ENCODE measurements at places on chromosomes 16 and 17.
A peak's percentile ranks its signal among the peaks of the same experiment; 100 is the strongest.

DNA sequence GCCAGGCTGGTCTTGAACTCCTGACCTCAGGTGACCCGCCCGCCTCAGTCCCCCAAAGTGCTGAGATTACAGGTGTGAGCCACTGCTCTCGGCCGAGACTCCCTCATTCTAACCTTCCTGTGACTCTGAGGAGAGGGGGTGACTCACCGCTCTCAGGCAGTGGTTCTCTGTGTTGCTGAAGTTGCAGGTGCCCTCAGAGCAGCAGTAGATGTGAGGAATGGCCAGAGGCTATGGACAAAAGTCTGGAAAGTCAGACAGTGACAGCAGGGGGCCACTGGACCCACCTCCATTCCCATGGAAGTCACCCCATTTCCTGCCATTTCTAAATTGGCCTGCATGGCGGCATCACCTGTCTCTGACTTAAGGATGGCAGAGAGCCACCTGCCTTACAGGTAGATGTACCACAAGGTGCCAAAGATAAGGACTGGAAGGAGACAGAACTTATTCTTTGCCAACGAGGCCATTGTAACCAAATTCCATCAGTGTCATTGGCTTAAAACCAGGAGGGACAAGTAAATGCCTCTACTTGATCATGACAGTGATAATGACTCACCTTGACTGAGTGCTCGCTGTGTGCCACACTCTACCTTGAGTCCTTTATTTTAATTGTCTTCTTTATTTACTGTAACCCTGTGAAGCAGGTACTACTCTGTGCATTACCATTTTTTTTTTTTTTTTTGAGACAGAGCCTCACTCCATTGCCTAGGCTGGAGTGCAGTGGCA lies 15.3 kb upstream of the CNOT1 start:
- DNase-seq: no peak

GRCh38 chr16:87343753-87344050 lies 26.5 kb upstream of the C16orf95 start:
- no peak for DNase-seq

- no peak for DNase-seq
Observed at GRCh38 chr17:58403311-58403710, 14.0 kb downstream of the RNF43 start.

DNA sequence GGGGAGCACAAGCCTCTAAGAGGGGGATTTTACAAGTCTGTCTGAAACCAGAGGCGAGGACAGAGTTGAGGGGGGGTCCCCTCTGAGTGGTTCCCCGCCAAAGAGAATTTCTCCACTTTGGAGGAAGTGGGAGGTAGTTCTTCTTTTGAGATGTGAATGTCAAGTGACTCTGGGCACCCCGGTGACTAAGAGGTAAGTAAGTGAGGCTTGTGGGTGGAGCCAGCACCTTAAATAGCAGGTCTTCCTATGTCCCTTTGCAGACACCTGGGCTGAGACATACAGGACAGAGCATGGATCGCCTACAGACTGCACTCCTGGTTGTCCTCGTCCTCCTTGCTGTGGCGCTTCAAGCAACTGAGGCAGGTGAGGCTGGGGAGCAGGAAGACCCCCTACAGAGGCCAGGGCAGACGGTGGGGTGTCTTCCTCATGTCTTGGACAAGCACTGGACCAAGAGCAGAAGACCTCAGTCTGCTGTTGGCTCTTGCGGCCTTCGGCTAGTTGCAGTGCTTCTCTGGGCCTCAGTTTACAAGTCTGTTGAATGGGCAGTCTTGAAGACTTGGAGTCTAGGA lies at the start of gene CCL22:
CCL22 (plus strand) TSS at position 257 of the 569 bp plus-strand sequence; CDS start at position 291, 34 bp downstream.
- no peak for DNase-seq

GRCh38 chr17:6476810-6477179 lies 32.5 kb downstream of the PIMREG start:
- DNase-seq: no peak

- no peak for DNase-seq
Observed at GRCh38 chr16:4855371-4855770, 8.1 kb downstream of the UBN1 start.

DNA sequence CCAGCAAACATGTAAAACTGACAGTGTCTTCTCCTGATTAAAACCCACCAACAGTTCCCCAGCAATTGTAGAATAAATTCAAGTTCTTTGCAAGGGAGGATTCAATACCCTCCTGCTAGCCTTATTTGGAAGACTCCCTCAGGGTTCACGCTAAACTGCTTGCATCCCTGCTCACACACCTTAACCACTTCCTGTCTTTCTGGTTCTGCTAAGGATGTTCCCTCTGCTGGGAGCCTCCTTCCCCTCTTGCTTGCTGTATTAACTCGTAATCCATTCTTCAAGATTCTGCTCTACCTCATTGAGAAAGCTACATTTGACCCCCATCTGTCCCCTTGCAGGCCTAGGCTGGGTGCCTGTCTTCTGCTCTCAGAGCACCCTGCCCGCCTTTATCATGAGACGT lies 2.3 kb upstream of the SHISA6 start:
- no peak for DNase-seq

DNA sequence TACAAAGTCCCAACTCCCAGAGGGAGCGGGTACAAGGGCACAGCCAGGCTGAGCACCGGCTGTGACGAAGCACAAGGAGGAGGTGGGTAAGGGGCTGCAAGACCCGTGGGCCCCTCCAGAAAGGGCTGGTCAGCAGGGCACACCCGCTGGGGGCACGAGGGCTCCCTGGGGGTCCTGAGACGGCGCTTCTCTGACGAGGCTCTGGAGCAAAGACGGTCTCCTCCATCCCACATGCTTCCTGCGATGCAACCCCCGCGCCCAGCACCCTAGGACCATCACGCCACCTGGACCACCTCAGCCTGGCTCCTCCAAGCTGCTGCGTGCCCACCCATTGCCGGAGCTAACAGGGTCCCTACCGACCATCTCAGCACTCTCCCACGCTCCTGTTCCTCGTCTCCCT lies 8.7 kb downstream of the CCDC57 start:
- no peak for DNase-seq

DNA sequence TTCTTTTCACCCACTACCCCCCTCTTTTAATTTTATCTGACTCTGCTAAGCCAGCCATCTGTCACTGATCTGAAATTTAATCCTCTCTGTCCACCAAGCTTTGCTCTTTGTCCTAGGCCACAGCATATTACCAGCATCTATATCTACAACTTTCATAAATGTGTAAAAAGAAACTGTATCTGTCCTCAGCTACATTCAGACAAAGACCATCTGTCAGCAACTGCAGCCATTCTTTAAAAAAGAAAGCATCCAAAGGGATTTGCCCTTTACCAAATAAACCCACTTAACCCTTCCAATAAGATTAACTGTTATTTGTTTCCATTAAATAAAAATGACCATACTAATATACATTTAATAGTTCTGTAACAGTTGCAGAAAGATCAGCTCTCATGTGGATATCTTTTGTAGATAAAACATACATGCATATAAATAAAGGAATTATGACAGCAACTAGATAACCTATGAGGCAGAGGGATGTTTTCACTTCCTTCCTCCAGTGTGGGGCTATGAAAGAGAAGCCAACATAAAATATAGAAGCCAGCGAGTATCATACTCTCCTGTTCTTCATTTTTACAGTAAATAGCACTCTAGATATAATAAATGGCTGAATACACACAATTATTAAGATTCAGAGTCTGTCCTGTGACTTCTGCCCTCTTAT lies 602.5 kb upstream of the SALL1 start:
- DNase-seq: no peak

DNA sequence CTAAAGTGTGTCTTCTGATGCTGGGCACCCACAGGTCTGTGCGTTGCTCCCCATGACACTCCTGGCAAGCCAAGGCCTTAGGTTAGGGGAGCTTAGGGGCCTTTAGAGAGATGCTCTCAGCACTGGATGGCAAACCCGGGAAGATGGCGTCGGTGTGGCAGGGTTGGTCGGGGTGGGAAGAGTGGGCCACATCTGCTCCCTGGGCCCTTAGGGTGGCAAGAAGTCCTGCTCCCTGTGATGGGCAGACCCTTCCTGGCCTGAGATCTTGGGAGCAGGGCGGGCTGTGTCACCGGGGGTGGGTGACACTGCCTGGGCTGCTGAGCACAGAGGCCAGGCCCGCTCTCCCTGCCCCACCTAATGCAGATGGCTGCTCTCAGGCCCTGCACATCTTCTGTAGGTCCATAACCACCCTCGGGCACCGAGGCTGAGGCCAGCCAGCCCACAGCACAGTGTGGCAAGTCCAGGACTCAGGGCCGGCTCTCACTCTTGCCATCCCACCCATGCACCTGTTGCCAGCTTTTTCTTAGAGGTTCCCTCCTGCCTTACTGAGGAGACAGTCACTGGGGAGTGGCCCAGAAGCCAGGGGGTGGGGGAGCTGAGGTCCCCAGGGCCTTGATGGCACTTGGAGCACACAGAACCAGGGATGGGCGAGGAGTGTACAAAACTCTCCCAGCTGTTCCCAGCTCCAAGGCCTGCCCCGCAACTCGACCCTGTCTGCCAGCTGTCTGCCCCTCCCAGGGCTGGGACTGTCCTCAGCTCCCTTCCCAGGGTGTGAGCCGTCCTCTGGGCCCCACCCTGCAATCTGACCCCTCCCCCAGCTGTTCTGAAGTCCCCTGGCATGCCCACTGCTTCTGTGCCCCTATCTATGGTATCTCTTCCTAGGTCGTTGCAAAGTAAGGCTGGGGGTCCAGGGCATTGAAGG lies 4.4 kb upstream of the MTSS2 start:
- no peak for DNase-seq

GRCh38 chr16:69838489-69838888 lies 76.4 kb downstream of the WWP2 start:
- DNase-seq: no peak

DNA sequence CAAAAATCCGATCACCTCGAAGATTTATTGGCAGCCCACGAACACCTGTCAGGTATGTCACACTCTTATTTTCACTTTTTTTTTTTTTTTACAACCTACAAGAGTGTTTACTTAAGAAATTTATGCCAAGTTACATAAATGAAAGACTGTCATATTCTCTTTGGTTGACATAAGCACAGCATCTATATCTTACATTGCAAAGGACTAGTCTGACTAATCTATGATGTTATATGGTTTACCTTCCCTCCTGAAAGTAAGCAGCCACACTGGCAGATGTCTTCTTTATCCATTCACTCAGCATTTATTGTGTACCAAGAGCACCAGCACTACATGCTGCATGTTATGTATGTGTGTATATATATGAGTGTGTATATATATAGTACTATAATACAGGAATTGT lies 156.3 kb downstream of the CDRT15L2 start:
- DNase-seq: no peak

DNA sequence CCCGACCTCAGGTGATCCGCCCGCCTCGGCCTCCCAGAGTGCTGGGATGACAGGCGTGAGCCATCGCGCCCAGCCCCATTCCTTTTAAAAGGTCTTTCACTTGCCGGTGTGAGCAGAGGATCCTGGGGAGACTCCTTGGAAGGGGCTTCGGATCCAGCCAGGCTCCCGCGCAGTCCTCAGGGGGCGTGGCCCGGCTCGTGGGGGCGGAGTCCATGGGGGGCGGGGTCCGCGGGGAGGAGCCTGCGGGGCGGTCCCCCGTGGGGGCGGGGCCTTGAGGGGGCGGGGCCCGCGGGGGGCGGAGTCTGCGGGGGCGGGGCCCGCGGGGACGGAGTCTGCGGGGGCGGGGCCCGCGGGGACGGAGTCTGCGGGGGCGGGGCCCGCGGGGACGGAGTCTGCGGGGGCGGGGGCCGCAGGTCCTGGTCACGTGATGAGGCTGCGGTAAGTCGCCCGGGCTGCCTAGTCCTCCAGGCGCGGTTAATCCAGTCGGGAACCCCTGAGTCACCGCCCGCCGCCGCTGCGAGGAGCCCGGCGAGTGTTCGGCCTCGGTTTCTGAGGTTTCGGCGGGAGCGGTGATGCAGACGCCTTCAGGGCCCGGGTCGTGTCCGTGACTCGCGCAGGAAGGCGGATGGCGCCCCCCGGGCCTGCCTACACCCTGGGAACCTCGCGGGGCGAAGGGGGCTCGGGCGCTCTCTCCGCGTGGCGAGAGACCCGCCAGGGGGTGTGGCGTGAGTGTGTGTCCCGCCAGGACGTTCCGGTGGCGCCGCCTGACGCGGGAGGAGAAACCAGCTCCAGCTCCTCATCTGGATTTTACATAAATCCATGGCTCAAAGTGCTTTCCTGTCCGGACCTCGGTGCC lies 23.6 kb upstream of the ABR start:
- DNase-seq: peak; percentile 59

DNA sequence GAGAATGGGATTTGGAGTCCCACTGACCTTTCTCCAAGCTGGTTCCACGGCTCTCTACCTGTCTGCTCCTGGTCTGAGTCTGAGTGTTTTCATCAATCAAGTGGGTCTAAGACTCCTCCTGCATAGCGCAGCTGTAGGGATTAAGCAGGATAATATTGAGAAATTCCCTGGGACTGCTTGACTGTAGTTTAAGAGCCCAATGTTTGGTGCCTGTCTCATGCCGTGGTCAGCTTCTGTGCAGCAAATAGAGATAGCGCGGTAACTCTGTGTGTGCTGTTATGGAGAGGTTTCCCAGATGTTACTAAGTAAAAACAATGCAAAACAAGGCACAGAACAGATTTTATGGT lies 21.4 kb downstream of the RPTOR start:
- DNase-seq: no peak

DNA sequence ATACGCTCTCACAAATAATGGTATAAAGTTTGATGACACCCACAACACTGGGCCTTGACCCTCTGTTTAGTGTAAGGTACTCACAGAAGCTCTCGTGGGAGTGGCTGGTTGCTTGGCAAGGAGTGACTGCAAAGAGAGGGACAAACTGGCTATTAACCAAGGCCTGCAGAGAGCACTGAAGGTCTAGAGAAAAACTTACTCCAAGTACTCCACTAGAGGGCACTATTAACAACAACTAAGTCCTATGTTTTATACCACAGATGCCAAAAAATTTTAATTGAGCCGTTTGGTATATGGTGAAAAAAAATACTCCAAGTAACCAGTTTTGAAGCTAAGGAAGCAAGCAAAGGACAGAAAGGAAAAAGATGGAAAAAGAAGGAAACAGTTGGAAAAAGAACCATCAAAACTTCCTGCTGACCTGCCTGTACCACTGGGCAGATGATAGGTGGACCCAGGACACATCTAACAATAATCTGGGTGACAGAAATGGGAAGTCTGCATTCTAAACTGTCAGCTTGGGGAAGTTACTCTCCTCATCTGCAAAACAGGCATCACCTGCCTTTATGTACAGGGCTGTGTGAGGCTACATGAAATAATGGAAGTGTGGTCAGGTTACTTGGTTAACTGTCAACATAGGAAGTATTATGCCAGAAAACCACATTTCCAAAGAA lies 23.2 kb downstream of the DYNC1LI2 start:
- no peak for DNase-seq

- DNase-seq: no peak
Observed at GRCh38 chr16:86270696-86271095, 239.6 kb upstream of the FOXF1 start.

GRCh38 chr17:883586-883962 lies 96.0 kb downstream of the NXN start:
- no peak for DNase-seq

DNA sequence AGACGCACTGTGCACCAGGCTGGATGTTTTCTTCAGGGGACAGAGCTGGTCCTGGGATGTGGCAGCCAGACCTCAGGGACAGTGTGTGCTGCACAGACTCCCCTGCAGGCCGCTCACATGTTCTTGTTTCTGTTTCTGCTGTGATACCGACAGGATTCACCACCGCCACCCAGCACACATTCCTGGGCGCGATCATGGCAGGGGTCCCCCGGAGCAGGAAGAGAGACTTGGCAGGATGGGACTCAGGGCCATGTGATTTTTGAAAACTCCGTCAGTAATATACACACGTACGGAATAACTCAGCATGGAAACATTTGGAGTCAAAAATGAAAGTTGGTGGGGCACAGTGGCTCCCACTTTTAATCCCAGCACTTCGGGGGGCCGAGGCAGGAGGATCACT lies 79.0 kb downstream of the HAPSTR1 start:
- DNase-seq: no peak

All from omental fat pad (tissue), 4 donors.